ENCODE measurements at places on chromosomes 12 and 14. TPM values are rescaled to one million over a fixed set of nuclear protein-coding genes. Genes with fewer than 3 reads are reported as not detected.

The VWF gene
- total RNA-seq = 949 TPM

The GNPNAT1 gene
- 26.8 TPM for total RNA-seq

DNA sequence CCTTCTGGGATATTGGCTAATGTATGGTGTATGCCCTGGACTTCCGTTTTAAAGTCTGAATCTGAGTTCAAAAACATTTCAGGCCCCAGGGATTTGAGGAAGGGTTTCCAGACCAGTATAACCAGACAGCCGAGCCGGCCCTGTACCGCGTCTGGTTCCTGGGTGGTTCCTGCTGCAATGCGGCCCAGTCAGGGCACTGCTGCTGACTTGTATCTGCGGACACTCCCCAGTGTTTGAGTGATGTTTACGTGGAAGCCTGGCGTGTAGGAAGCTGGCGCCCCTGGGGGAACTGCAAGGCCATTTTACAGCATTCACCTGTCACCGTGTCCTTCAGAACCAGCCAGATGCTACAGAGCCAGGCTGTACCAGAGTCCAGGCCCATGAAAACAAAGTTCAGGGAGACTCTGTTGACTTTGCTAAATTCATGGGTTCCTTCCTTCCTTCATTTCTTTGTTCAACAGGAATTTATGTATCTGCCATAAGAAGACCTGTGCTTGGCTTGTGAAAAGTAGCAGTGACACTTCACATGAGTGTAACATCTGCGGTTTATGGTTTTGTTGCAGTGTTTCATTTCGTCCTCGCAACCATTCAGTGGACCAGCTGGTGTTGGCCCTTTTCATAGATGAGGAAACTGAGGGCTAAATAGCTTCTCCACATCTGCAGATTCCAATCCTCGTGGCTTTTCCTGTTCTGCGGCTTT is 16.8 kb downstream of the EML1 start:
- no peak overlapping the region for H3K4me3 ChIP-seq
- peak; percentile 34 for DNase-seq
- H3K4me1 ChIP-seq = peaks cover 6% of the 10 kb centered on the region
- no peaks in the 10 kb centered on the region for H3K36me3 ChIP-seq
- H3K27me3 ChIP-seq = no peaks in the 10 kb centered on the region

GRCh38 chr12:24476310-24476709 is 472.6 kb downstream of the BCAT1 start:
- no peaks in the 10 kb centered on the region for H3K27me3 ChIP-seq
- no peaks in the 10 kb centered on the region for H3K4me1 ChIP-seq
- no peak for DNase-seq
- H3K36me3 ChIP-seq = no peaks in the 10 kb centered on the region
- H3K4me3 ChIP-seq = no peak overlapping the region

All from uterus (tissue), 4 donors.